ENCODE measurements at places on chromosomes 6 and 20.

DNA sequence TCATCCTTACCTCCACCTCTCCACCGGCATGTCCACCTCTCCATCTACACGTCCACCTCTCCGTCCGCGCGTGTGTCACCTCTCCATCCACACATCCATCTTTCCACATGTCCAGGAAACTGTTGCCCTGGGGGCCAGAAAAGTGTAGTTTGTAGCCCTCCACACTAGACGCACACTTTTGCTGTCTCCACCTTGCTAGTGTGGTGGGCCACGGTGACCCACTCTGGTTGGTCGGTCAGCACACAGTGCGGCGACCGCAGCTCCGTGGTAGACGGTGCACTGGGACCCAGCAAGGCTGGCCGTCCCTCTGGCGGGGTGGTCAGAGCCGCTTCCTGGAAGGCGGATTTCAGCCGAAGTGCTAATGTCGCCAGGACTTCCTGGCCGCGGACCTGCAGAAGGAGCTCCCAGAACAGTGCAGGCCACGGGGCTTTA, 268.6 kb downstream of the DLL1 start:
- H3K27me3 ChIP-seq: no peaks in the 10 kb centered on the region
- H3K4me3 ChIP-seq: no peak overlapping the region
- no peak for DNase-seq
- H3K36me3 ChIP-seq: no peaks in the 10 kb centered on the region
- no peak overlapping the region for H3K27ac ChIP-seq
- no peaks in the 10 kb centered on the region for H3K4me1 ChIP-seq

- DNase-seq: no peak
- no peak overlapping the region for H3K4me3 ChIP-seq
- H3K27ac ChIP-seq: no peak overlapping the region
- H3K4me1 ChIP-seq: no peaks in the 10 kb centered on the region
- no peaks in the 10 kb centered on the region for H3K36me3 ChIP-seq
Measured at GRCh38 chr20:23079926-23080325, 6.2 kb downstream of the CD93 start.

GRCh38 chr6:149259753-149260152, 57.8 kb upstream of the TAB2 start:
- no peaks in the 10 kb centered on the region for H3K27me3 ChIP-seq
- no peak overlapping the region for H3K4me3 ChIP-seq
- no peaks in the 10 kb centered on the region for H3K36me3 ChIP-seq

DNA sequence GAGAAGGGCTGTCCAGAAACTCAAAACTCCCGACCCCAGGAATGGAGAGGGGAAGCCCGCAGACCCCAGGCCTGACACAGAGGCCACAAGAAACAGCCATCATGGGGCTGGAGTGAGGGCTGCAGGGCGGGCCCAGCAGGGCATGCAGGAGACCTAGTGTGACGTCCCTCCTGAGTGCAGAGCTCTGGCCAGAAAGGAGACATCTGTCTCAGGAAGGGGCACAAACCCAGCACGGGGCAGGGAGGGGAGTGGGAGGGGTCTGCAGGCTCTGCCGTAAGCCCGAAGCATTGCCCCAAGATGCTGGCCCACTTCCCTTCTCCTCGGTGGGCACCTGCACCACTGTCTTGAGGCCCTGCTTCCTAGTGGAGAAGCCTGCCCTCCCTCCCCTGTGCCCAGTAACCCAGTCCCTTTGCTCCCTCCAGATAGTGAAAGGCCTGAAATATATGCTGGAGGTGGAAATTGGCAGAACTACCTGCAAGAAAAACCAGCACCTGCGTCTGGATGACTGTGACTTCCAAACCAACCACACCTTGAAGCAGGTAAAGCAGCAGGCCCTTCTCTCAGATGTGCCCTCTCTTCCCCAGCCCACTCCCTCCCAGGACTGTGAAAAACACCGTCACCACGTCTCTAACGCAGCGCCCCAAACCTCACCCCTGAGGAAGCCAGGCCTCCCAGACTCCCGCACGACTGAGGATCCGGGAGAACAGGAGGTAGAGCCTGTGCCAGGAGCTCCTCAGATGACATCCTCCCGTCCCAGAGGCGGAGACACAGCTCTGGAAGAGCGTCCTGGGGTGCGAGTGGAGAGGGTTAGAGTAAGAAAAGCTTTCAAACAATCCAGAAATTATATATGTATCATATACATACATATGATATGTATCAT, 9.7 kb downstream of the CST7 start:
- peaks cover 16% of the 10 kb centered on the region for H3K36me3 ChIP-seq
- H3K4me3 ChIP-seq: no peak overlapping the region
- DNase-seq: no peak
- H3K27me3 ChIP-seq: no peaks in the 10 kb centered on the region
- no peaks in the 10 kb centered on the region for H3K4me1 ChIP-seq
- H3K27ac ChIP-seq: no peak overlapping the region

- H3K4me3 ChIP-seq: no peak overlapping the region
- no peaks in the 10 kb centered on the region for H3K4me1 ChIP-seq
- H3K27me3 ChIP-seq: no peaks in the 10 kb centered on the region
- DNase-seq: no peak
Measured at GRCh38 chr6:159609652-159610178, 83.3 kb downstream of the SOD2 start.

- no peak overlapping the region for H3K4me3 ChIP-seq
- no peaks in the 10 kb centered on the region for H3K36me3 ChIP-seq
- H3K27ac ChIP-seq: no peak overlapping the region
- no peaks in the 10 kb centered on the region for H3K27me3 ChIP-seq
- H3K4me1 ChIP-seq: no peaks in the 10 kb centered on the region
Measured at GRCh38 chr6:14540276-14540675, 422.7 kb downstream of the CD83 start.

GRCh38 chr20:5279661-5280060, 37.1 kb downstream of the PROKR2 start:
- no peaks in the 10 kb centered on the region for H3K27me3 ChIP-seq
- no peaks in the 10 kb centered on the region for H3K4me1 ChIP-seq
- DNase-seq: no peak
- no peaks in the 10 kb centered on the region for H3K36me3 ChIP-seq
- no peak overlapping the region for H3K4me3 ChIP-seq

DNA sequence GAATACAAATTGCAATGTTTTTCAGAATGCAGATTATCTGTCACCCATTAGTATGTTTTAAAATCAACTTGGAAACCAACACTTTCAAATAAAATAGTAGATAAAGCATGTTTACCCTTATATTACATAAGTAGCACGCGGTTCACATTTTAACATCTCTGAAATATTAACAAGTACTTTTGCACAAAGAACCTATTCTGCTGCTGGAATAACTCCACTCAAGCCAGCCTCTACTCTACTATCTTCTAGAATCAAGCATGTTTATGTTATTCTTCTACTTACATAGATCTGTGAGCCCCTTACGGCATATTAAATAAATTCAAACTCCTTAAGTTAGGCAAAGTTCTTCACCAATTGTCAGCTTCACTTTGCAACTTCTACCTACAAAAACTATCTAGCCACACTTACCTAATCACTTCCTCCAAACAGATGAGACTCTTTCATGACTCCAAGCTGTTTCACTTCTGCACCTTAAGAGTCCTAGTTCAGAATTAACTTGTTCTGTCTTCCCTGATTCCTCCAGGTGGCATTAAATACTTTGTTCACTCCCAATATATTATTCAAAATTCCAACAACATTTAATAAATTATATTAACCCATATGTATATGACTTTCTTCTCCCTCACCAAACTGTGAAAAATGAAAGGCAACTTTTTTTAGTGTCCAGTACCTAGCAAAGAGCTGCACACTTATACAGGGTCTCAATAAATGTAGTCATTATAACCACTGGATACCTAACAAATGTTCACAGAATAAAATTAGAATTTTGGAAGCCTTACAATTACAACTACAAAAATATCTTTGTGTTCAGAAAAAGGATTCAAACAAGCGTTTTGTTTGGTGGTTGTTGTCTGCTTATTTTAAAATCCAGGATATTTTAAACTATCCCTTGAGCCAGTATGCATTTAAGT, 12.1 kb downstream of the CEP85L start:
- H3K36me3 ChIP-seq: no peaks in the 10 kb centered on the region
- no peak overlapping the region for H3K27ac ChIP-seq
- peaks cover 2% of the 10 kb centered on the region for H3K4me1 ChIP-seq
- H3K4me3 ChIP-seq: no peak overlapping the region
- DNase-seq: no peak
- H3K27me3 ChIP-seq: no peaks in the 10 kb centered on the region

DNA sequence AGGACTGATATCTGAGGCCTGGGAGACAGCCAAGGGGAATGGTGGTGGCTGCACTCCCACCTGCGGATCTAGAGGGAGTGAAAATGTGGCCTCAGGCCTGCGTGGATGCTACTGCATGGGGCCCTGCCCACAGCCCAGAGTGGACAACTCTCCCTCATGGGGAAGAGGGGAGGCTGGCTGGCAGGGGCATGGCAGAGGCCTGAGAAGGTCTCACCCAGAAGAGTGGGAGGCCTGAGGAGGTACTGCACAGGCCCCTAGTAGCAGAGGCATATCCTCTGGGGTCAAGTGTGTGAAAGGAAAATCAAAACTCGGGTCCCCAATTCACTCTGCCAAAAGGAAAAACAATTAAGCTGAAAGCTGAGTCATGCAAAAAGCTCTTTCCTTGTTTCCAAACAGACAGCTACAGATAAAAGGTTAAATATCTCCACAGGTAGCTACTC, 158.2 kb downstream of the AKAP7 start:
- no peaks in the 10 kb centered on the region for H3K4me1 ChIP-seq
- H3K36me3 ChIP-seq: no peaks in the 10 kb centered on the region
- H3K4me3 ChIP-seq: no peak overlapping the region
- no peak for DNase-seq
- no peaks in the 10 kb centered on the region for H3K27me3 ChIP-seq

DNA sequence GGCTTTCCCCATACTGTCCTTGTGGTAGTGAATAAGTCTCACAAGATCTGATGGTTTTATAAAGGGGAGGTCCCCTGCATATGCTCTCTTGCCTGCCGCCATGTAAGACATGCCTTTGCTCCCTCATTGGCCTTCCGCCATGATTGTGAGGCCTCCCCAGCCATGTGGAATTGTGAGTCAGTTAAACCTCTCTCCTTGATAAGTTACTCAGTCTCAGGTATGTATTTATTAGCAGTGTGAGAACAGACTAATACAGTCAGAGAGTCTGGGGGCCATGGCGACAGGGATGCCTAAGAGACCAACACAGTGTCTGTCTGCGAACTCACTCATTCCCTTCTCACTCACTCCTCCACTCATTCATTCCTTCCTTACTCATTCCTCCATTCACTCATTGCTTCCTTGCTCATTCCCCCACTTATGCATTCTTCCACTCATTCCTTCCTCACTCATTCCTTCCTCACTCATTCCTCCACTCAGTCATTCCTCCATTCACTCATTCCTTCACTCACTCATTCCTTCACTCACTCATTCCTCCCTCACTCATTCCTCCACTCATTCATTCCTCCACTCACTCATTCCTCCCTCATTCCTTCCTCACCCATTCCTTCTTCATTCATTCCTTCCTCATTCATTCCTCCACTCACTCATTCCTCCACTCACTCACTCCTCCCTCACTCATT, 137.5 kb upstream of the AGPAT4 start:
- H3K4me3 ChIP-seq: no peak overlapping the region
- peaks cover 9% of the 10 kb centered on the region for H3K4me1 ChIP-seq
- no peak overlapping the region for H3K27ac ChIP-seq

DNA sequence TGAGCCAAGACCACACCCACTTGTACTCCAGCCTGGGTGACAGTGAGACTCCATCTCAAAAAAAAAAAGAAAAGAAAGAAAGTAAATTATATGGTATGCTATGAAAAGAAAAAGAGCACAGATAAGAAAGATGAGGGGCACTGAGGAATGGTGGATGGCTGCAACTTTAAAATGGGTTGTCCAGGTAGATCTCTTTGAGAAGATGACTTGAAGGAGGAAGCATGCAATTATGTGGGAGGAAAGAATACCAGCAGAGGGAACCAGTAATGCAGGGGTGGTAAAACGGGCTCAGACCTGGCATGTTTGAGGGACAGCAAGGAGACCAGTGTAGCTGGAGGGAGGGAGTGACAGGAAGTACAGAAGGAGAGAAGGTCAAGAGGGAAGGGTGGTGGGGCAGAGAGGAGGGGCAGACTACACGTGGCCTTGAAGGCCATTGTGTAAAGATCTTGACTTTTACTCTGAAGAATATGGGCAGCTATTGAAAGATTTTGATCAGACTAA, 22.3 kb downstream of the LINC00237 start:
- H3K36me3 ChIP-seq: no peaks in the 10 kb centered on the region
- no peak overlapping the region for H3K27ac ChIP-seq
- no peak overlapping the region for H3K4me3 ChIP-seq
- DNase-seq: no peak
- no peaks in the 10 kb centered on the region for H3K27me3 ChIP-seq

GRCh38 chr6:165220045-165220444, 89.4 kb downstream of the C6orf118 start:
- no peak overlapping the region for H3K27ac ChIP-seq
- no peaks in the 10 kb centered on the region for H3K4me1 ChIP-seq
- H3K4me3 ChIP-seq: no peak overlapping the region
- no peaks in the 10 kb centered on the region for H3K27me3 ChIP-seq

GRCh38 chr6:89273816-89274215, 41.3 kb downstream of the GABRR2 start:
- H3K4me1 ChIP-seq: no peaks in the 10 kb centered on the region
- no peaks in the 10 kb centered on the region for H3K36me3 ChIP-seq
- no peak for DNase-seq
- no peak overlapping the region for H3K4me3 ChIP-seq

GRCh38 chr6:2804516-2804915, 37.1 kb downstream of the SERPINB1 start:
- H3K4me3 ChIP-seq: no peak overlapping the region
- H3K4me1 ChIP-seq: no peaks in the 10 kb centered on the region
- DNase-seq: no peak
- no peak overlapping the region for H3K27ac ChIP-seq
- H3K27me3 ChIP-seq: no peaks in the 10 kb centered on the region

- peaks cover 2% of the 10 kb centered on the region for H3K4me1 ChIP-seq
- no peak overlapping the region for H3K27ac ChIP-seq
- peak; percentile 67 for DNase-seq
- H3K4me3 ChIP-seq: no peak overlapping the region
Measured at GRCh38 chr6:24919056-24919892, 16.5 kb downstream of the RIPOR2 start.

DNA sequence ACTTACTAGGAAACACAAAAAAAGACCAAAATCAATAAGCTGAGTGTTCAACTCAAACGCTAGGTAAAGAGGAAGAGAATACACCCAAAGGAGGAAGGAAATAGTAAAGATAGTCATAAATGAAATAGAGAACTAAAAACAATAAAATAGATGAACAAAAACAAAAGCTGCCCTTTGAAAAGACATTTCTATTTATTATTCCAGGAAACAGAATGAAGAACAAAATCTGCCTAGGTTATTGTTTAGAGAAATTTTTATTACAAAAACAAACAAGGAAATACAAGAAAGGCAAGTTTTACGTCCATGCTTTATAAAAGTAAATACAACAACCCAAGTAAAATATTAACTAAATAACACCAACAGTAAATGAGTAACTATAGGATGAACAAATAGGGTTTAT, 20.1 kb downstream of the HLA-DMB start:
- no peaks in the 10 kb centered on the region for H3K4me1 ChIP-seq
- no peaks in the 10 kb centered on the region for H3K27me3 ChIP-seq
- no peaks in the 10 kb centered on the region for H3K36me3 ChIP-seq
- no peak overlapping the region for H3K4me3 ChIP-seq

GRCh38 chr6:9621276-9621675, 793.6 kb downstream of the TFAP2A start:
- no peak overlapping the region for H3K27ac ChIP-seq
- no peak overlapping the region for H3K4me3 ChIP-seq
- H3K27me3 ChIP-seq: no peaks in the 10 kb centered on the region

Measured in kidney (tissue), 22 donors.